ENCODE measurements at places on chromosomes 6 and 20. TPM values are rescaled to one million over a fixed set of nuclear protein-coding genes. Genes with fewer than 3 reads are reported as not detected.
A peak's percentile ranks its signal among the peaks of the same experiment; 100 is the strongest.

- DNase-seq, result no peak
- peaks cover 30% of the 10 kb centered on the region for H3K4me1 ChIP-seq
- H3K4me3 ChIP-seq, result no peak overlapping the region
- no peaks in the 10 kb centered on the region for H3K36me3 ChIP-seq
- H3K27ac ChIP-seq, result no peak overlapping the region
- no peaks in the 10 kb centered on the region for H3K27me3 ChIP-seq
Measured at GRCh38 chr20:51738877-51739447, 29.2 kb downstream of the ATP9A start.

- DNase-seq, result no peak
- H3K36me3 ChIP-seq, result peaks cover 71% of the 10 kb centered on the region
- H3K4me1 ChIP-seq, result no peaks in the 10 kb centered on the region
- no peak overlapping the region for H3K4me3 ChIP-seq
- H3K27ac ChIP-seq, result no peak overlapping the region
Measured at GRCh38 chr6:15510121-15510520, 152.7 kb downstream of the DTNBP1 start.

- no peaks in the 10 kb centered on the region for H3K36me3 ChIP-seq
- no peaks in the 10 kb centered on the region for H3K27me3 ChIP-seq
- DNase-seq, result no peak
Measured at GRCh38 chr6:142781129-142781528, 163.8 kb downstream of the HIVEP2 start.

DNA sequence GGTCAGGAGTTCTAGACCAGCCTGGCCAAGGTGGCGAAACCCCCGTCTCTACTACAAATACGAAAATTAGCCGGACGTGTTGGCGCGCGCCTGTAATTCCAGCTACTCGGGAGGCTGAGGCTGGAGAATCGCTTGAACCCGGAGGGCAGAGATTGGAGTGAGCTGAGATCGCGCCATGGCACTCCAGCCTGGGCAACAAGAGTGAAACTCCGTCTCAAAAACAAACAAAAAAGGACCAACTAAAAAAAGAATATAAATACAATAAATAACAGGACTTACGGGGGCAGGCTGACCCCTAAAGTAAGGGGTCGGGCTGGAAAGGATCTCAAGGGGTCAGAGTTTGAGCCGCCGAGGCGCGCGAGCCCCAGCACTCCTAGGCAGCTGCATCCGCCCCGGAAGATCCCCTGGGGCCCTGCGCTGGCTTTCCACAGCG, 509 bp upstream of the TPD52L2 start:
- peaks cover 11% of the 10 kb centered on the region for H3K4me1 ChIP-seq
- peak overlapping the region; percentile 96 for H3K27ac ChIP-seq
- peaks cover 20% of the 10 kb centered on the region for H3K36me3 ChIP-seq
- H3K4me3 ChIP-seq, result peak overlapping the region; percentile 98
- H3K27me3 ChIP-seq, result no peaks in the 10 kb centered on the region

DNA sequence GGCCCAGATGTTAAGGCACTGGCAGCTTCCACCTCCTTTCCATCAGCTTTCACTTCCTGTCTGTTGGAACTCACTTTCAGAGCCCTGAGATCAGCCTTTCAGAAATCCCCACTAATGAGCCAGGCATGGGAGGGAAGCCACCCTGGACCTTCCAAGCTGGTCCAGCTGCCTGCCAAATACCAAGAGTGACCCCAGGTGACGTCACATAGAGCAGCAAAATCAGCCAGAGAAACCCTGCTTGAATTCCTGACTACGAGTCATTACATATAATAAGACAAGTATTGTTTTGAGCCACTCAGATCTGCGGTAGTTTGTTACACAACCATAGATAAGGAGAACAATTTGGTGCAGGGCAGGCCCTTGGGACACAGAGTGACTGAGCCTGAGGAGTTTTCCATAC, 556.0 kb upstream of the JAG1 start:
- H3K27ac ChIP-seq, result no peak overlapping the region
- no peaks in the 10 kb centered on the region for H3K27me3 ChIP-seq
- no peaks in the 10 kb centered on the region for H3K4me1 ChIP-seq
- DNase-seq, result peak; percentile 55
- H3K4me3 ChIP-seq, result no peak overlapping the region
- no peaks in the 10 kb centered on the region for H3K36me3 ChIP-seq

- H3K4me3 ChIP-seq, result no peak within 1 kb of the TSS
- H3K36me3 ChIP-seq, result no peaks in the 10 kb centered on the region
- DNase-seq, result no peak
Measured at GRCh38 chr20:45308117-45308778, at the start of gene MATN4. MATN4 (minus strand) TSS chr20:45308299; CDS start chr20:45305582, 2,717 bp downstream.

GRCh38 chr6:112522587-112522986, 175.5 kb downstream of the RFPL4B start:
- no peak for DNase-seq
- no peak overlapping the region for H3K4me3 ChIP-seq
- H3K27me3 ChIP-seq, result no peaks in the 10 kb centered on the region
- no peaks in the 10 kb centered on the region for H3K4me1 ChIP-seq
- H3K36me3 ChIP-seq, result no peaks in the 10 kb centered on the region

GRCh38 chr6:115514656-115515055, 546.0 kb downstream of the FRK start:
- DNase-seq, result no peak
- no peaks in the 10 kb centered on the region for H3K36me3 ChIP-seq
- no peak overlapping the region for H3K27ac ChIP-seq
- H3K27me3 ChIP-seq, result no peaks in the 10 kb centered on the region
- H3K4me3 ChIP-seq, result no peak overlapping the region
- H3K4me1 ChIP-seq, result no peaks in the 10 kb centered on the region

- H3K4me1 ChIP-seq, result peaks cover 6% of the 10 kb centered on the region
- no peaks in the 10 kb centered on the region for H3K27me3 ChIP-seq
- H3K36me3 ChIP-seq, result no peaks in the 10 kb centered on the region
- H3K4me3 ChIP-seq, result no peak overlapping the region
- no peak for DNase-seq
Measured at GRCh38 chr20:19690462-19690861, 67.6 kb upstream of the RIN2 start.

DNA sequence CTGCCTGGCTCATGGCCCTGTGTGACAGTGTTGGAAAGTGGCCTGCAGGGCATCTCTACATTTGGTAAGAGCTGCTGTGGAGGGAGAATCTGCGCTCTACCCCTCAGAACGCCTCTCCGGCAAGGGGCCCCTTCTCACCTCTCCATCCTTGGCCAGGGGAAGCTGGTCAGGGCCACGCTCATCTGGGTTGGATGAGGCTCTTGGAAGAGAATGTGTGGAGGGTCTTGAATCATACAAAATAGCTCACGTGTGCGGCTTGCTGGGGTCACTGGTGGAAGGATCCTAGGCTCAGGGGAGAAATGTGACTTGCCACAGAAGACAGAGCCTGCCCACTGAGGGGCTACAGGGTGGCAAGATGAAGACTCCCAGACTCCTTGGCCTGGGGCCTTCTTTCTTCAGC, 105.0 kb downstream of the SCML4 start:
- H3K27ac ChIP-seq, result no peak overlapping the region
- no peaks in the 10 kb centered on the region for H3K27me3 ChIP-seq
- H3K4me1 ChIP-seq, result no peaks in the 10 kb centered on the region
- no peak for DNase-seq
- no peak overlapping the region for H3K4me3 ChIP-seq

- no peak overlapping the region for H3K27ac ChIP-seq
- H3K4me1 ChIP-seq, result no peaks in the 10 kb centered on the region
- H3K36me3 ChIP-seq, result no peaks in the 10 kb centered on the region
- no peak for DNase-seq
Measured at GRCh38 chr6:119162134-119162775, 83.8 kb upstream of the FAM184A start.

DNA sequence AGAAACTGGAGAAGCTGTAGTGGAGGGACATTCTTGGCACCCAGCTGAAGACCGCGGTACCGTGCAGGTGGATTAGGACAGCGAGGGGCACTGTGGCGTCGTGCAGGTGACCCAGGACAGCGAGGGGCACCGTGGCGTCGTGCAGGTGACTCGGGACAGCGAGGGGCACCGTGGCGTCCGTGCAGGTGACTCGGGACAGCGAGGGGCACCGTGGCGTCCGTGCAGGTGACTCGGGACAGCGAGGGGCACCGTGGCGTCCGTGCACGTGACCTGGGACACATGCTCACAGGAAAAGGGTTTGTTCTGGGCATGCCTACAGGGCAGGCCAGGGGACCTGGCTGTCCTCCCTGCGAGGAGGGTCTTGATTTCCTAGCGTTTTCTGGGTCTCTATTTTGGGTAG, 29.2 kb upstream of the SMOC2 start:
- H3K4me3 ChIP-seq, result no peak overlapping the region
- H3K4me1 ChIP-seq, result no peaks in the 10 kb centered on the region
- DNase-seq, result no peak
- H3K36me3 ChIP-seq, result no peaks in the 10 kb centered on the region

DNA sequence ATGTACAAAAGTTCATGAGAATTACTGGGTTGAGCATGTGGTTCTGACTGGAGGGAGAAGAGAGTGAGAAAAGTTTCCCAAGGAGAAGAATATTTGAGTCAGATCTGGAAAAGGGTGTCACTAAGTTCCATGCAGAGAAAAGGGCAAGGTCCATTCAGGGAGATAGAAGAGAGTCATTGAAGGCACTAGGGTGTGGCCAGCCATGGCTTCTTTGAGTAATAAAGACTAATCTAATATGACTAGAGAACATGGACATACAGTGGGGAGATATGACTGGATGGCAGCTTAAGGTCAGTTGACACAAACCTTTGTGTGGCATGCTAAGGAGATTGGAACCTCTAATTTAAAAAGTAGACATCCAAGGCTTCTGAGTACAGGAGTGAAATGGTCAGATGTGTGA, 10.7 kb upstream of the SLC17A4 start:
- no peaks in the 10 kb centered on the region for H3K36me3 ChIP-seq
- peaks cover 43% of the 10 kb centered on the region for H3K4me1 ChIP-seq
- H3K4me3 ChIP-seq, result no peak overlapping the region
- H3K27ac ChIP-seq, result peak overlapping the region; percentile 86
- peak; percentile 92 for DNase-seq
- no peaks in the 10 kb centered on the region for H3K27me3 ChIP-seq

DNA sequence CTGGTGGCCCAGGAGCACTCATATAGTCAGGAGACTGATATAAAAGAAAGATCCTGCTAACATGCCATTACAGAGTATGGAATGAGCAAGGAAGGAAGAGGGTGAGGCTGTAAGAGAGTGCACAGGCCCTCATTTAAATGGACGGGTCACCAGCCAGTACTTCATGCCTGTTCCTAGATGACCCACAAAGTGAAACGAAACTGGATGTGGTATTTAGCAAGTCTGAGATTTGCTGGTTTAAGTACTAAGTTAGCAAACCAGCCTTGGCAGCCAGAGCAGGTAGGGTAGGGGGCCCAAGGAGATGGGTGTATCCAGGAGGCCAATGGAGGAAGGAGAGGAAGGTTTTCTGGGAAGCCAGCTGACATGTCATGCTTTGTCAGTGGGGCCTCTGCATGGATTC, 15.9 kb downstream of the NT5E start:
- no peaks in the 10 kb centered on the region for H3K36me3 ChIP-seq
- no peak overlapping the region for H3K27ac ChIP-seq
- H3K4me1 ChIP-seq, result no peaks in the 10 kb centered on the region
- no peak for DNase-seq
- H3K4me3 ChIP-seq, result no peak overlapping the region
- H3K27me3 ChIP-seq, result no peaks in the 10 kb centered on the region

- H3K27ac ChIP-seq, result no peak overlapping the region
- H3K4me3 ChIP-seq, result no peak overlapping the region
- H3K4me1 ChIP-seq, result no peaks in the 10 kb centered on the region
- H3K36me3 ChIP-seq, result no peaks in the 10 kb centered on the region
Measured at GRCh38 chr20:42138729-42139128, 520.6 kb upstream of the CHD6 start.

DNA sequence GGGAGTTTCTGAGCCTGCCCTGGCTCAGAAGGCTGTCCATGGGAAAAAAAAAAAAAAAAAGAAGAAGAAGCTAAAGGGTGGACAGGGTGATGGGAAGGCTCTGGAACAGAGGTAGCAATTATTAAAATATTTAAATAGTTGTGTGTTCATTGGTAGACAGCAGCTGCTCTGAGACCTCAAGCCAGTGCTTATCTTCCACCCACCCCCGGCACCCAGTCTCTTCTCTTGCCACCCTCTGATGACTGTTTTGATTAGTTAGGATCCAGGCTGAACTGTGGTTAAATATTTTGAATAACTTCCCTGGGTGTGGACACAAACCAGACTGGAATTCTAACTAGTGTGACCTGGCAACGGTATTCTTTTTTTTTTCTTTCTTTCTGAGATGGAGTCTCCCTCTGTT, 16.9 kb upstream of the SRSF3 start:
- H3K27ac ChIP-seq, result no peak overlapping the region
- no peaks in the 10 kb centered on the region for H3K27me3 ChIP-seq
- H3K36me3 ChIP-seq, result no peaks in the 10 kb centered on the region
- H3K4me1 ChIP-seq, result peaks cover 4% of the 10 kb centered on the region

- no peak for DNase-seq
- no peaks in the 10 kb centered on the region for H3K4me1 ChIP-seq
- H3K27me3 ChIP-seq, result no peaks in the 10 kb centered on the region
Measured at GRCh38 chr6:114897536-114897935, 554.7 kb upstream of the HS3ST5 start.

DNA sequence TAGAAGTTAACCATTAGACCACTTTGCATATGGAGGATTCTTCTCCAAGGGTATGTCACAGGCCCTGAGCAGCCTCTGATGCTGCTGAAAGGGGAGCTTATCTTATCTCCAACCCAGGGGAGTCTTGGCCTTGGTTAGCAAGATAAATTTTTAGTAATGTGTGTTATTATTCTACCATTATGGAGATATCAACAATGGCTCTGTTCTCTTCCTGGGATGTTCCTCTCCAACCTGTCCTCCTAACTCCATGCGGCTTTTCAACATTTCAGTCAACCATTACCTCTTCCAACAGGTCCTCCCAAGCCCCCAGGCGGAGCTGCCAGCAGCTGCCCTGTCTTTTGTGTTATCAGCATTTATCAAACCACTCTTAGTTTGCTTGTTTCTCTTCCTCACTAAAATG, 48.4 kb upstream of the FOXC1 start:
- peaks cover 10% of the 10 kb centered on the region for H3K27me3 ChIP-seq
- H3K4me3 ChIP-seq, result no peak overlapping the region
- no peaks in the 10 kb centered on the region for H3K4me1 ChIP-seq
- H3K36me3 ChIP-seq, result no peaks in the 10 kb centered on the region
- no peak overlapping the region for H3K27ac ChIP-seq
- no peak for DNase-seq

DNA sequence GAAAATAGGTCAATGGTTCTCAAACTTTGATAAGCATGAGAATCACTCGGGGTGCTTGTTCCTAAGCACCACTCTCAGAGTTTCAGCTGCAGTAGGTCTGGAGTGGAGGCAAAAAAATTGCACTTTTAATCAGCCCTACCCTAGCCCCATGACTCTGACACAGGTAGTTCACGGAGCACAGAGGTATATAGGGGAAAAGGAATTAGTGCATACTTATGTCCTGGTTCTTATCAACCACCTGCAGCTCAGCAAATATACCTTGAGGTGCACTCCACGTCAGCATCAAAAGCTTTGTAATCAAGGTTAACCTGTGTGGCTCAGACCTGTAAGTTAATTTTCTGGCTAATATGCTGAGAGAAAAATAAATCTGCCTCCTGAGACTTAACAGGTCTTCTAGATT, 138.8 kb upstream of the HMGN3 start:
- H3K4me3 ChIP-seq, result no peak overlapping the region
- peak; percentile 84 for DNase-seq
- peaks cover 7% of the 10 kb centered on the region for H3K4me1 ChIP-seq
- H3K27me3 ChIP-seq, result no peaks in the 10 kb centered on the region
- no peaks in the 10 kb centered on the region for H3K36me3 ChIP-seq
- H3K27ac ChIP-seq, result peak overlapping the region; percentile 30

The LHFPL5 gene
- polyA plus RNA-seq, result 0.33 TPM

The LRRN4 gene
- 6.3 TPM for polyA plus RNA-seq

The MOG gene
- polyA plus RNA-seq, result 0.04 TPM

The SLC4A11 gene
- 0.36 TPM for polyA plus RNA-seq
